ENCODE measurements at places on chromosomes 2 and 18.

GRCh38 chr18:64055019-64055418 is 85.1 kb downstream of the SERPINB8 start:
- DNase-seq = no peak

DNA sequence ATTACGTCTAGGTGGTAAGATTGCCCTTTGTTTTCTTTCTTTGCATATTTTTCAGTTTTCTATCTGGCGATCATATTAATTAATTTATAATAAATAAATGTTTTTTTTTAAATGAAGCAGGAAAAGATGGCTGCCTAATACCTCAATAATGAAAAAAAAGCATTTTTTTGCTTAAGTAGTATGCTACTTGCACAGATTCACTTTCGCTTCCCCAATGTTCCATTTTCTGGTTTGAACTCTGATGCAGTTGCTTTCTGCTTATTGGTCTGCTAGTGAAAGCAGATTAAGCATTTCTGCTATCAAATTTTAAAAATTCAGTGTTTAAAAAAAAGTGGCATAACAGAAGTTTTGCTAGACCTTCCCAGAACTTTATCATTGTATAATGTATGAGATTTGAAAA is 11.9 kb upstream of the TMEM182 start:
- no peak for DNase-seq

- DNase-seq = no peak
These were observed 169.3 kb downstream of the SETBP1 start for GRCh38 chr18:44850001-44850400.

- DNase-seq = no peak
These were observed 95.7 kb downstream of the MYCN start for GRCh38 chr2:16035747-16036745.

- peak; percentile 96 for DNase-seq
These were observed 1.8 kb upstream of the ID2 start for GRCh38 chr2:8679827-8680731.

GRCh38 chr2:11836647-11837219 is 90.3 kb downstream of the LPIN1 start:
- no peak for DNase-seq

GRCh38 chr2:121334581-121335293 is 49.7 kb upstream of the TFCP2L1 start:
- DNase-seq = peak; percentile 54

- DNase-seq = no peak
These were observed 199.6 kb downstream of the BCL11A start for GRCh38 chr2:60353863-60354262.

GRCh38 chr2:66370824-66371223 is 64.1 kb upstream of the MEIS1 start:
- DNase-seq = no peak

DNA sequence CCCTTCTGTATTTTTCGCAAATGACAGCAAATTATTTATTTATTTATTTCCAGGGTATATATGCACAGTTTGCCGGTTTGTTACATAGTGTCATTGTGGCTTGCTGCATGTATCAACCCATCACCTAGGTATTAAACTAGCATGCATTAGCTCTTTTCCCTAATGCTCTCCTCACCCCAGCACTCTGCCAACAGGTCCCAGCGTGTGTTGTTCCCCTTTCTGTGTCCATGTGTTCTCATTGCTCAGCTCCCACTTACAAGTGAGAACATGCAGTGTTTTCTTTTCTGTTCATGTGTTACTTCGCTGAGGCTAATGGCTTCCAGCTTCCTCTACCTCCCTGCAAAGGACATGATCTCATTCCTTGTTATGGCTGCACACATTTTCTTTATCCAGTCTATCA is 592.3 kb downstream of the TRIB2 start:
- DNase-seq = no peak

GRCh38 chr2:183259921-183260320 is 135.7 kb downstream of the NUP35 start:
- no peak for DNase-seq

- no peak for DNase-seq
These were observed 169.8 kb downstream of the TRIM43 start for GRCh38 chr2:95761556-95761955.

DNA sequence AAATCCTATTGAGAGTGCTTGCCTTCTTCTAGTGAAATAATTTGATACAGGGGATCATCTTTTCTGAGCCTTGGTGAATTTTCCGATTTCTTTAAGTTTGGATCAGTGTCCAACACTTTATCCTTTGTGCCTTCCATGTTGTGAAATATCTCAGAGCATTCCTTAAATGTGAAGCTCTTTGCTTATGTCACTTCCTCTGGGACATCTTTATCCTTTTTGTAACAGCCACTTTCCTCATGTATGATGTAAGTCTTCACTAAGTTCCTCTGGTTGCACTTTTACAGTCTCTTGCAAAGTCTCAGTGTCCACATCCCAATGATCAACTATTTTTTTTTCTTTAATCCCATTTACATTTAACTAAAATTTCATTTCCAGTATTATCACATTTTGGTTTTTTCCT is 254.2 kb downstream of the EN1 start:
- DNase-seq = no peak

Measured in kidney tubule cell (primary cell).